ENCODE measurements at places on chromosomes 2 and 18.

DNA sequence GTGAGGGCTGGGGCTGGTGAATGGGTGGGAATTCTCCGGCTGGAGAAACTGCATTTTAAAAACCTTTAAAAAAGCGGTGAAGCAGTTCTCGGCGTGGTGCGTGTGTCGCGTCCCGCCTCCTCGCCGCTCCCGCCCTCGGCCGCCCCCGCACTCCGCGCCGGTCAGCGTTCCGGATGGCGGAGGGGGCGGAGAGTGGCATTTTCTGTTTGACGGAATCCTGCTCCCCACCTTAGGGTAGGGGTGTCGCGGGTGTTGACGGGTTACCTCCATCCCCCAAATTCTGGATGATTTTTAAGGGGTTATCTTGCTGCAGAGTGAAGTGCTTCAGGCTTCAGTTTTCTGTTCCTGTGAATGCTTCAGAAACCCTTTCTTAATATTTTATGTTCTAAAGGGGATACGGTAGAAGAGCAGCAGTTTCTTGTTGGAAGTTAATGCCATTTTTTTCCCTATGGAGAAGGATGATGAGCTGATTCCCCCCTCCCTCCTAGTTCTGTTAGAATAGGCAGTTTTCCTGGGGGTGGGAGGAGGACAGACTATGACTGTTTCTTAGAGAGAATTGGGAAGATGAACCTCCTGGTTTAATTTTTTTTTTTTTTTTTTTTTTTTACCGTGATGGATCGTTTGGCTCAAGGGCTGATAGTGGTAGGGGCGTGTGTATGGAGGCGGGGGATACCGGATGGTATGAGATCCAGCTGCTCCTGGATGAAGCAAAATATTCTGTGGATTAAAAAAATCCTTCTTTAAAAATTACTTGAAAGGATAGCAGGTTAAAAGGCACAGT, 756 bp downstream of the ABI2 start:
- peak; percentile 62 for DNase-seq

DNA sequence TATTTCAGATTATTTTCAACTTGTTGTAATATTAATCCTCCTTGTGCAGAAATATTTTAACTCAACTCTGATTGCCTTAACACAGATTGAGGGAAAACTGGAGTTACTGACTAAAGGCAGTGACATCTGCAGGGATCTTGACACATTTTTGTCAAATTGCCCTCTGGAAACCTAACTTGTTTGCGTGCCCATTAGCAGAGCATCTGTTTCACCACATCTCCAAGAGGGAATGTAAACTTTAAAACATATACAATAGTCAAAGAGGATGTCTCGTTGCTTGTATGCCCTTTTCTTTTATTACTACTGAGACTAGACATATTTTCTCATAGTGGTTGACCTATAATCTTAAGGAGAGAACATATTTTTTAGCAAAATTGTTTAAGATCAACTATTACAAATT, 14.2 kb downstream of the INPP1 start:
- DNase-seq: no peak

GRCh38 chr2:239804161-239805042, 220.7 kb downstream of the NDUFA10 start:
- no peak for DNase-seq

DNA sequence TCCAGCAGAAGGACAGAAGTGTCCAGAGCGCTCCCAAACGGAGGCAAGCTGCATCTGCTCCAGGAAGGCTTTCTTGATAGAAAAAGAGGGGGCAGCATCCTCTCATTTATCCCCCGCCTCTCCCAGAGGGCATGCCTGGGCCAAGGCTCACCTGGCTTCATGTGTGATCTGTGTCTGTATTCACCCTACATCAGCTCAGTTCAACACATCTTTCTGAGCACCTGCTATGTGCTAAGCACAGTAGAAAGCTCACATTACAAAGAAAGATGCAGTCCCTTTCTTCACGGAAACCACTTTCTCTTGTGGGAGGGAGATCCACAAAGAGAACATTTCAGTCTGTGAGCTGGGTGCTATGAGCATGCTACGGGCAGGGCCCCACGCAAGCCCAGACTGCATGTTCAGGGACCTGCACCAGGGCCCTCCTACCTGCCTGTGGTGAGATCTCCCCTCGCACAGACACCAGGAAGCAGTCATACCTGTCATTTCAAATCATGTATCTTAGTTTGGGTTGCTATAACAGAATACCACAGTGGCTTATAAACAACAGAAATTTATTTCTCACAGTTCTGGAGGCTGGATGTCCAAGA, 90.7 kb downstream of the PDCL3 start:
- DNase-seq: no peak

DNA sequence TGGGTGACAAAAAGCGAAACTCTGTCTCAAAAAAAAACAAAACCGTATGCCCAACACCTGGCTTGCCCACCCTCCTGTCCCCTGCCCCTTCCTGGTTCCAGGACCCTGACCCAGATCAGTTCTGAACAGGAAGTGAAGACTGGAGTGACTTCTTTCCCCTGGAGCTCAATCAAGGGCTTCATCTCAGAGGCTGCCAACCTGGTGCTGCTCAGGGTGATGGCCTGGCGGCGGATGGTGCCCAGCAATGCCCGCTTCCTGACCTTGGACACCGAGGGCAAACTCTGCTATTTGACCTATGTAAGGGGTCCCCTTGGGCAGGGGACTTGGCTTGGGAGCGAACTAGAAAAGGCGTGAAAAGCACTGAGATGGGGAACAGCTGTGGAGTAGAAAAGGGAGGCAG, 5.9 kb downstream of the CATIP start:
- no peak for DNase-seq

DNA sequence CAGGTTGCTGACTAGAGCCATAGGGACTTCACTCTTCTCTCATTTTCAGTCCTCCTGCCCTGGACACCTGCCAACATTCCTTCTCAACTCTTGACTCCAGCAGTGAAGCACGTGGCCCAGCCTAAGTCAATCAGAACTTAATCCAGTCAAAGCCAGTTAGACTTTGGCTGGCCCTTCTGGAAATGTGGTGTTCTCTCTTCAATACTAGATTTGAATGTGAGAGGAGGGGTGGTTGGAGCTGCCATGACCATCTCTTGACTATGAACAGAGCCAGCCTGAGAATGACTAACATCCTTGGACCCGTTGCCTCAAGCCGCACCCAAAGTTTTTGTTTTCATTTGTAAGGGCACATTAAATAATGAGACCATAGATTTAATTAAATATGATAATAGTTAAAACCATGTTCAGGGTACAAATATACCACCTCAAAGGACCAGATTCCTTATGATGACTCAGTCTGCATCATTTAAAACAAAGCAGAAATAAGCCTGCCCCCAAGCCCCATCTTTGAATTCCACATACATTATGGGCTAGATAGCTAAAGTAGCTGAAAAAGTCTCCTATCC, 49.7 kb upstream of the RASGRP3 start:
- no peak for DNase-seq

- no peak for DNase-seq
These were observed 13.0 kb upstream of the KIF1A start for GRCh38 chr2:240832921-240833494.

DNA sequence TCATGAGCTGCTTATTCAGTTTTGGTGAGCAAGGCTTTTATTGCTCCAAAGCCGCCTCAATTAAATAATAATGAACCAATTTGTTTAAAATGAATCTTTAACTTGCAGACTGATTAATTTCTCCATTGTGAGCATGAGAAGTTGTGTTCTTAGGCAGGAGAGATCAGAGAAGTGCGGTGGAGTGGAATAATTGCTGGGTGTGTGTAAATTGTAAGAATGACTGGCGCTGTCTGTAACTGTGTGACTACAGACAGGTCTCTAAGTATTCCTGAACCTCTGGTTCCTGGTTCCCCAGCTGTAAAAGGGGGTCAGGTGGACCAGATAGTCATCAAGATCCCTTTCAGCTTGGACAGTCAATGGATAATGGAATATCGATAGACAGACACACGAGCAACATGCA, 98.0 kb upstream of the EFEMP1 start:
- no peak for DNase-seq

DNA sequence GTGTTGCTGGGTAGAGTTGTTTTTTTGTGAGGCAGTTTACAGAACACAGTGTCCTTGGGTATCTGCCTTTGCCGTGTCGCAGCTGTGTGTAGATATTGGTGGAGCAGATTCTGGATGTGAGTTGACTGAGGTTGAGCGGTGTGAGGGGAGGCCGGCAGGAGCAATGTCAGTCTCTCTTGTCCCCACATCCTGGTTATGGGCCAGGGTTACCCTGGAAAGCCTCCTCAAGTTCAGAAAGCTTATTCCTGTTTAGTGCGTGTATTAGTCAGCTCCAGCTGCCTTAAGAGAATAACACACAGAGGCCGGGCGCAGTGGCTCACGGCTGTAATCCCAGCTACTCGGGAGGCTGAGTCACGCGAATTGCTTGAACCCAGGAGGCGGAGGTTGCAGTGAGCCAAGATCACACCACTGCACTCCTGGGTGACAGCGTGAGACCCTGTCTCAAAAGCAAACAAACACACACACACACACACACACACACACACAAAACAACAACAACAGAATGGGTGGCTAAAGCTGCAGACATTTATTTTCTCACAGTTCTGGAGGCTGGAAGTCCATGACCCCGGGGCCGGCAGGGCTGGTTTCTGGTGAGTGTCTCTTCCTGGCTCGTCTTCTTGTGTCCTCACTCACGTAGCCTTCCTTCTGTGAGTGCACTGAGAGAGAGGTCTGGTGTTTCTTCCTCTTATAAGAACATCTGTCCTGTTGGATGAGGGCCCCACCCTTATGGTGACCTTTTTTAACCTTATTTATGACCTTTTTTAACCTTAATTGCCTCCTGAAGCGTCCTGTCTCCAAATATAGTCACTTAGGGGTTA, 5.1 kb downstream of the NCK2 start:
- DNase-seq: no peak

- no peak for DNase-seq
These were observed 132.8 kb upstream of the IL1R2 start for GRCh38 chr2:101858910-101859309.

GRCh38 chr2:190930411-190930810, 49.8 kb downstream of the GLS start:
- DNase-seq: no peak

- no peak for DNase-seq
These were observed 68.3 kb downstream of the CD28 start for GRCh38 chr2:203774760-203775159.

DNA sequence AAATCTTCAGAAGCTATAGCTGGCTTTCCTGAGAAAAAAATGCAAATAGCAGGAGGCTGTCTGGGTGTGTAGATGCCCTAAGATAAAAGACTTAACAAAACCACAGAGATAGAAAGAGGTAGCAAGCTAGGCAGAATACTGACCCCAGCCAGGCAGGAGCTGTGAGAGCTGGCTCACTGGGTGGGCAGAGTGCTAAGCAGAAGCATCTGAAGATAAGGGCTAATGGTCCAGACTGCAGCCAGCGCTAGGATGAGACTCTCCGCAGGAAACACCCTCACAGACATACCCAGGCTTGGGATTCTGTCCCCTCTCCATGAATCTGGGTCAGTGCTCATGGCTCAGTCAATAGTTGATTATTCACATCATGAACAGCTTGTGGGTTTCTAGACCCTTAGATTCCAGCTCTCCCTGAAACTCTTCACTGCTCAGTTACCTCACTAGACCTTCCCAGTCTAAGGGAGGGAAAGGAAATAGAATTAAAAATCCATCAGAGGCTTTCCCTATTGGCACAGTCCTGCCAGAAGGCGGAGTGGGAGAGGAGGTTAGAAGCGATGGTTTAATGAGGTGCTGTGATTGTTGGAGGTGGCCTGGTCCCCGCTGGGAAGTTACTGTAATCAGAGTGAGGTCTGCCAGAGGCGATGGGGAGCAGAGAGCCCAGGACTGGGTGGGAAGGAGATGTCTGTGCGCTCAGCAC, 21.4 kb upstream of the CCBE1 start:
- no peak for DNase-seq

Measured in AG08395 (cell line).